ENCODE measurements at places on chromosomes 2 and 18.

DNA sequence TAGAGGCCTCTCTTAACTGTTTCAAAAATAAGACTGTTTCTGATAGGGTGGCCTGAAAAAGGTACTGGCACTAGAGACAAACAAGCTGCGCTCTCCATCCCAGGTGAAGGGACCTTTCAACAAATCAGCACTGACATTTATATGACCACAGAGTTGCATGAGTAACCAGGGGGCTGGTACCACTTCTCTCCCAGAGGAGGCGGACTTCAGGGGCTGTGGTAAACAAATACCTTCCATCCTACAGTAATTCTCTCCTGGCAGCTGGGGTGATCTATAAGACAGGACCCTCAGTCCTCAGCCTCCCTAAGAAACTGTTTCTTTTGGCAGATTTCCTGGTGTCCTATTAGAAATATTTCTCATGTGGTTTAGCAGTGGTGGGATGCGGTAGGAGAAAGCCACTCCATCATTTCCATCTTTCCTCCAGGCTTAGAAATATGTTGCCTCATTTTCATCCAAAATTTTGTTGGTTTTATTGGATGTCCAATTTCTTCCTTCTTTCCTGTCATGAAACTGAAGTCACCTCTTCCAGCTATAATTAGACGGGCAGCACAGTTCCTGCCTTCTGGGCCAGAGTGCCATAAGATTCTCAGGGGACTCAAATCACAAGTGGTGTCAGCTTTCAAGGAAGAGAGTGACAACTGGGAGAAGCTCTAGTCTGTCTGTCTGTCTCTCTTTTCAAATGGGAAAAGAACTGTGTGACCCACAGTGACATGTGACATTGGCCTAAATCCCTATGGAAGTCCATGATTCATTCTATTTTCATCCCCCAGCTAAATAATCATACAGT, 96.4 kb downstream of the CYRIA start:
- no peak for DNase-seq
- H3K4me1 ChIP-seq: no peaks in the 10 kb centered on the region
- no peaks in the 10 kb centered on the region for H3K27me3 ChIP-seq
- H3K27ac ChIP-seq: no peak overlapping the region
- no peaks in the 10 kb centered on the region for H3K36me3 ChIP-seq

DNA sequence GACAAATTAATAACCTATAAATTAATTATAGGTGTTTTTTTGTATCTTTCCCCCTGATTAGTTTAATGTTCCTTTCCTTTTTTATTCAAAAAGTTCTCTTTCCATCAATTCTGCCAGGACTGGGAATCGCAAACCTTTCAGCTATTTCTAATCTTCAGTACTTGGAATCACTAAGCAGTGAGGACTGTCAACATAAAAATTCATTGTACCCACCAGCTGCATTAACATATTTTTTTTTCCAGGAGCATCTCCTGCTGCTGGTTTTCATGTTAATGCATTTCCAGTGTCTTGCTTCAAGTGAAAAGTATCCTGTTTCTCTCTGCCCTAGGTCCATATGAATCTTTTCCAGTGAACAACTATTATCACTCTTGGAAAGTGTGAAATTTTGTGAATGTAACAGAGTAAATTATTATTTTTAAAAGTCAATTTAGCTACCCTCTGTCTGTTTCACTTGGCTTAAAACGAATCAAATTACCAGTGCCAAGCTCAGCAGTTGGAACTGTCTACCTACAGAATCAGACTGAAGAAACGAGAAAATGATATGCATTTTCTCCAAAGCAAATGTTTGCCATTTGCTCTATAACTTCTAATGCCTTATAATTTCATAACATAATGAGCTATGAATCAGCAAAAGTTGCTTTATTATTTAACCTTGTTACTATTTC, 804.4 kb downstream of the EPHA4 start:
- no peak overlapping the region for H3K27ac ChIP-seq
- no peak overlapping the region for H3K4me3 ChIP-seq
- H3K36me3 ChIP-seq: no peaks in the 10 kb centered on the region
- no peaks in the 10 kb centered on the region for H3K27me3 ChIP-seq

- no peaks in the 10 kb centered on the region for H3K27me3 ChIP-seq
- no peaks in the 10 kb centered on the region for H3K4me1 ChIP-seq
- H3K36me3 ChIP-seq: peaks cover 35% of the 10 kb centered on the region
- H3K4me3 ChIP-seq: no peak overlapping the region
These were observed 23.1 kb upstream of the IAH1 start for GRCh38 chr2:9451231-9451630.

DNA sequence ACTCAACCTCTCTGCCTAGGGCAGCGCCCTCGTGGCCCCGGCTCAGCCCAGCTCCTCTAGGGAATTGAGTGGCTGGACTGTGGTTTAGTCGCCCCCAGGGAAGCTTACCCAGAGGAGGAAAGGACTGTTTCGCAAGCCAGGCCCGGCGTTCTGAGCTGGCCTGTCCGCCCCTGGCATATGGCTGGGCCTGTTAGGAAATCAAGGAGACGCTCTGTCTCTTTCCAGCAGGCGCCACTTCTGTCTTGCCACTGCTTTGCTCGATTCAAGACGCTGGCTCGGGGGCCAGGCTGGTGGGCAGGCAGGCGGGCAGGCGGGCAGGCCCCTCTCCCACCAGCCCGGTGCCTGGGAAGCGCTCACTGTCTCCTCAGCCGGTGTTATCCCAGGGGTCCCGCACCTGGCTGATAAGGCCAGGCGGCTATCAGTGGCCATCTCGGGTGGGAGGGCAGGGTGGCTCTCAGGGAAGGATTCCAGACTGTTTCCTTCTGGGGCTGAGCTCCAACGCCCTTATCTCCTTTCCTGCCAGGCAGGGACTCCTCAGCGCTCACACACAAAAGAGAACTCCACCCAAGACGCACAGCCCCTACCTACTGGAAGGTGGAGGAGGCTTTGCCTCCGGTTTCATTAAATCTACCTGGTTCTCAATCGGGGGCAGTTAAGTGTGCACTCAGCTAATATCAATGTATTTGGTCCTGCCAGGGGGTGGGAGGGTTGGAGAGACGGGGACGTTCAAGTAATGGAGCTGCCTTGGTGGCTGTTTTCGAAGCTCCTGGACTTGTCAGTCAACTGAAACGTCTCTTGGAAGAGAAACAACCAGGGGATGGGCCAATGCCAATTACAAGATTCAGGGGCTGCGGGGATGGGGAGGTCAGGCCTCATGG, 109.1 kb downstream of the SMAD7 start:
- no peaks in the 10 kb centered on the region for H3K27me3 ChIP-seq
- no peaks in the 10 kb centered on the region for H3K36me3 ChIP-seq
- H3K4me1 ChIP-seq: peaks cover 40% of the 10 kb centered on the region
- no peak overlapping the region for H3K4me3 ChIP-seq
- no peak for DNase-seq

DNA sequence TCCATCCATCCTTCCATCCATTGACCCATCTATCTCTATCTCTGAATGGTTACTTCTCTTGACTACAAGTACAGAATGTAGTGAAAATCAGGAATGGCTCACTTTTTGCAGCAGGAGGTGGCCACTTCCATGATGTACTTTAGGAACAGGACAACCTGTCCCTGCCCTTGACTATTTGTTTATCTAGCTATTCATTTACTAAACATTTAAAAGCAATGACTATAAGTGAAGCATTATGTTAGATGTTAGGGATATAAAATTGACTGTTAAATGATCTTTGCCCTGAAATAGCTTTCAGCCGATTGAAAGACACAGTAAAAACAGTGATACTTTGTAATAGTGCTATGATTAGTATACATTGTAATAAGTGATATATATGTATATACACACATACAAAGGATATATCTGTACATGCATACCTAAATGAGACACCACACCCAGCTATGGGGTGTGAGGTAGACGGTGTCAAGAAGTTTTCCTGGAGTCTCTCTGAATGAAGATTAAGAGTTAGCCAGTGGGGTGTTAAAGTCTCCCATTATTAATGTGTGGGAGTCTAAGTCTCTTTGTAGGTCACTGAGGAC, 68.5 kb downstream of the C18orf54 start:
- peaks cover 5% of the 10 kb centered on the region for H3K27me3 ChIP-seq
- H3K4me1 ChIP-seq: no peaks in the 10 kb centered on the region
- no peak overlapping the region for H3K4me3 ChIP-seq
- no peak for DNase-seq

GRCh38 chr2:84474176-84474575, 15.1 kb upstream of the SUCLG1 start:
- no peak for DNase-seq
- no peaks in the 10 kb centered on the region for H3K27me3 ChIP-seq
- H3K4me1 ChIP-seq: no peaks in the 10 kb centered on the region
- H3K36me3 ChIP-seq: no peaks in the 10 kb centered on the region
- no peak overlapping the region for H3K4me3 ChIP-seq
- H3K27ac ChIP-seq: no peak overlapping the region

DNA sequence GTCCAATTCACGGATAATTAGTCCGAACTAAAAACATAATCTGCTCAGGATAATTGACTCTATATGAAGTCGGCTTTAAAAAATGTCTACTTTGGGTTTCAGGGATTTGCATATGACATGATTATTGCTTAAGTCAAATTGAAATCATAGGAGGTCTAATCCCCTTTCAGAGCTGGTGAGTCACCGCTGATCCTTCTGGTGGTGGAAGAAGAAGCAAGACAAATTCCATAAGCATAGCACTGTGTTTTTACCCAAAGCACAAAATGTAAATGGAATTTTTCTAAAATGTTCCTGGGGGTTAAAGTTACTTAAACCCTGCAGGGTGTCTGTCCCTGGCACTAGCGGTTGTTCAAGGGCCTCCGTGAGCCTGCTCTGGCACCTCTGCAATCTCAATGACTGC, 460.2 kb downstream of the LRATD1 start:
- H3K27ac ChIP-seq: no peak overlapping the region
- H3K4me1 ChIP-seq: no peaks in the 10 kb centered on the region
- H3K36me3 ChIP-seq: no peaks in the 10 kb centered on the region
- no peak overlapping the region for H3K4me3 ChIP-seq

DNA sequence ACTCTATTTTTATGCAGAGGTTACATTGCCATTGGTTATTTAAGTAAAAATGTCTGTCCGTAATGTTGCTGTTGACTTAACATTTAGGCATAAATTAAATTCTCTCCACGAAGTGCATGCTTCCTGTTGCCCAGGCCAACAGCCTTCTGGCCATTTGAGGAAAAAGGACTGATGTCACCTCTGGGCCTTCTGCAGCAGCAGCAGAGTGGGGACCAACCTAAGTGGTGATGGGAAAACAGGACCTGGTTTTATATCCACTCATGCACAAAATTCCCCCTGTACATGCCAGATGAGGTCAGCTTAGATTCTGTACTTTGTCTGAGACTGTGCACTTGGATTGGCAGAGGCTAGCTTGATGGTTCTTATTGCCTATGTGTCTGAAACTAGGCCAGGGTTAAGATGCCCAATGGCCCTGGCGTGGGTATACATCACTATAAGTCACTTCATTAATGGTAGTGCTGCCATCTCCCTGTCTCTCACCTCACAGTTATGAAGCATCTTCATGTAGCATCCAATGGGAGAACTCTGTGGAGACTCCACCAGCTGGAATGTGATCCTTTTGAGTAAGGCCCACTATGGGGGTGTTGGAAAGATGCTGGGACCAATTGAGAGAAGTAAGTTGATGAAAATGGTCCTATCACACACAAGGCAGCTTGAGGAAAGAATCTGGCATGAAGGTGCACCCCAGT, 4.4 kb downstream of the ARHGAP25 start:
- H3K27ac ChIP-seq: peak overlapping the region; percentile 88
- H3K36me3 ChIP-seq: peaks cover 11% of the 10 kb centered on the region
- peaks cover 86% of the 10 kb centered on the region for H3K4me1 ChIP-seq

- no peak overlapping the region for H3K27ac ChIP-seq
- peaks cover 15% of the 10 kb centered on the region for H3K27me3 ChIP-seq
- no peak overlapping the region for H3K4me3 ChIP-seq
- no peaks in the 10 kb centered on the region for H3K36me3 ChIP-seq
- DNase-seq: no peak
These were observed 225.3 kb downstream of the ICOS start for GRCh38 chr2:204161886-204162285.

- no peaks in the 10 kb centered on the region for H3K4me1 ChIP-seq
- DNase-seq: no peak
- H3K27me3 ChIP-seq: no peaks in the 10 kb centered on the region
- H3K36me3 ChIP-seq: no peaks in the 10 kb centered on the region
- no peak overlapping the region for H3K27ac ChIP-seq
These were observed 134.7 kb downstream of the EML6 start for GRCh38 chr2:54858021-54858681.

GRCh38 chr2:7844414-7844965, 837.4 kb upstream of the ID2 start:
- peaks cover 4% of the 10 kb centered on the region for H3K27me3 ChIP-seq
- no peaks in the 10 kb centered on the region for H3K36me3 ChIP-seq
- H3K4me3 ChIP-seq: no peak overlapping the region
- DNase-seq: no peak
- H3K4me1 ChIP-seq: no peaks in the 10 kb centered on the region
- H3K27ac ChIP-seq: no peak overlapping the region

GRCh38 chr2:60234274-60234986, 319.0 kb downstream of the BCL11A start:
- no peaks in the 10 kb centered on the region for H3K4me1 ChIP-seq
- no peak for DNase-seq
- no peak overlapping the region for H3K27ac ChIP-seq

DNA sequence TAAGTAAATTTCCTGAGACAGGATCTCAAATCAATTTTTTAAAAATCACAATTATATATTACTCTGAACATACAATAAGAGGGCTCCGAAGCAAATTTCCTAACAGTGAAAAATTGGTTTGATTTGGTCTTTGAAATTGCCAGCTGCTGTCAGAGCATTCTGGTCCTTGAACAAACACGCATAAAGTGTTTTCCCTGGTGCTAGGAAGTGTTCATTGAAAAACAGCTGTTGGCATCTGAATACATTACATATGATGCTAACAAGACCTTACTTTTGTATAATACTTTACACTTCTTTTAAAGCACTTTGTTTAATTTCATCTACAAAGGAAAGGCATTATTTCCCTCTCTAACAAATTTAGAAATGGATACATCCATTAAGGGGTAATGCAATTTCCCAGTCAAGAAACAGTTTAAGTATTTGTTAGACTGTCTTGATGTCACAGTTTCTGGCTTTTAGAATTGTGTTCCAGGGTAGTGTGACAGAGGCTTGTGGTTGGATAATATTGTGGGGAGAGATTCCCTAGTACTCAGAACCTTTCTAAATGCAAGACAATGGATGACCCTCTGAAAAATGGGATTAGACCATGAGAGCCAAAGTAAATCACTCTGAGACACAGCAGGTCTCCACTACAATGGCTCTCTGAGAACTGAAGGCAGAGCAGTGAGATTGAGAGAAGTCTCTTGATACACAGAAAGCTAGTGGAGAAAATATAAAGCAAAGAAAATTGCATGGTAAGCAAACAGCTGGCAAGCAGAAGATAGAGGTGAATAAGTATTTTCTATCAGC, 299.0 kb downstream of the TRIB2 start:
- no peak for DNase-seq
- no peak overlapping the region for H3K27ac ChIP-seq
- no peak overlapping the region for H3K4me3 ChIP-seq
- H3K27me3 ChIP-seq: peaks cover 29% of the 10 kb centered on the region
- H3K36me3 ChIP-seq: no peaks in the 10 kb centered on the region

DNA sequence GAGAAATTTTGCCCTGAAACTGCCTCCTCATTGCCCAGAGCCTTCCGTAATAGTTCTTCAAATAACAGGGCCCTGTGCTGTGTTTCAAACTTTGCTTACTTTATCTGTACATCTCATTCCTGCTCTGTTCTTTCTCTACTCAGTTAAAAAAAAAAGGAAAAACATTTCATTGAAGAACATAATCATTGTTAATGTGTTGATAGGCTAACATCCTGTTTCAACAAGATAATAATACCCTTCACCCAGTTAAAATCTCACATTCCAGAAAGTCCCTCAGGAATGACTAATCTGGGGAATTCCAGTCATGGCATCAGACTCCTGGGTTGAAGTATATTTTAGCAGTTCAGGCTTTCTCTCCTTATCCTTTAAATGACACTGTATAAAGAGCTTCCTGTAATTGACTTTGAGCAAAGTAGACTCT, 45.6 kb upstream of the ITGAV start:
- H3K27ac ChIP-seq: no peak overlapping the region
- no peaks in the 10 kb centered on the region for H3K36me3 ChIP-seq
- no peak for DNase-seq
- H3K4me3 ChIP-seq: no peak overlapping the region
- H3K4me1 ChIP-seq: no peaks in the 10 kb centered on the region
- peaks cover 5% of the 10 kb centered on the region for H3K27me3 ChIP-seq
